DMS153 (cell line): ENCODE measurements at places on chromosomes 11 and 22.

- peak; percentile 34 for DNase-seq
These were observed 125.5 kb upstream of the NECTIN1 start for GRCh38 chr11:119854521-119854920.

GRCh38 chr11:133997554-133997953 is 40.8 kb upstream of the IGSF9B start:
- DNase-seq = no peak

DNA sequence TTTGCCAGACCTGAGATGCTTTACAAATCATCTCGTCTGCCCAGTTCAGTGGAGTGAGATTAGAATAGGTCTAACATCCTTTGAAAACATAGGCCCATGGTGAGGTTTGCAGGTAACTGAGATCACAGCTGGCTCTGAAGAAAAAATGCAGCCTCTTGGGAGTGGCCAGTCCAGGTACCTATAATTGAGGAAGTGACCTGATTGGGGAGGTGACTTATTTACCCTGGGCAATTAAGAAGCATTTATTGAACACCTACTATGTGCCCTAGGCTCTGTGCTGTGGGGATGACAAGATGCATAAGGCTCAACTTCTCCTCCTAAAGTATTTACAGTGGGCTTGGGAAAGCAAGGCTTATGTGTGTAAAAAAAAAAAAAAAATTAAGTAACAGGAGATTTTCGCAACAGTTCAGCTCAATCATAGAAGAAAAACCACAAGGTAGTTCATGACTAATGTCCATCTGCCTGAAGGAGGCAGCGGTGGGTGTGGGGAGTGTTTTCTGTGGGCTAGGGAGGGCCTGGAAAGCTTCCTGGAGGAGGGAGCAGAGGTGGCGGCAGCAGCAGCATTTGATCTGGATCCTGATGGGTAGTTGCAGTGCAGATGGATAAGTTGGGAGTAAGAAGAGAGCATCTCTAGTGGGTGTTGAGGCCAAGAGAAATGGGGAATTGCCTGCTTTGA is 16.1 kb downstream of the MICAL2 start:
- no peak for DNase-seq

DNA sequence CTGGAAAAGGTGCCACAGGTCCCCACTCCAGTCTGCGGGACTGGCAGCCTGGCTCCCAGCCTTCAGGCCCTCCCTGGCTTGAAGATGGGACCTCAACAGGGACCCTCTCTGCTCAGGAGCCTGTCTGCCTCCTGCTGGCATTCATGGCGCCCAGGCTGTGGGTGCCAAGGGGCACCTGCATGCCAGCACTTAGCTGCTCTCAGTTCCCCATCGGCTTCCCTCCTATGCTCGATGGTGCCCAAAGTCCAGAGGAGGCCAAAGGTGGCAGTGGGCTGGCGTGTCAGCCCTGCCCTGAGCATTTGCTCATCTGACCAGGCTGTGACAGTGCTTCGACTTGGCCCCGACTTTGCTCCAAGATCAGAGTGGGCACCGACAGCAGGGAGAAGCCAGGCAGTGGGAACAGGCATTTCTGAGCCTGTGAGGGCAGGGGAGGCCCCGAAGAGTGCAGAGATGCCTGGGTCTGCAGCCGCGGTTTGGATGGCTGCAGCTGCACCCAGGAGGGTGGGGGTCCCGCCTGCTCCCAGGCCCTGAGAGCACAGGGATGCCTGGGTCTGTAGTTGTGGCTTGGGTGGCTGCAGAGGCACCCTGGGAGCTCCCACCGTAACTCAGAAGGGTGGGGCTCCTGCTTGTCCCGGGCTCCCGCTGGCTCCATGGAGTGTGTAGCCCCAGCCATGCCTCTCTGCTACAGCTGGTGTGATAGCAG is 463.6 kb downstream of the TBC1D22A start:
- DNase-seq = no peak

DNA sequence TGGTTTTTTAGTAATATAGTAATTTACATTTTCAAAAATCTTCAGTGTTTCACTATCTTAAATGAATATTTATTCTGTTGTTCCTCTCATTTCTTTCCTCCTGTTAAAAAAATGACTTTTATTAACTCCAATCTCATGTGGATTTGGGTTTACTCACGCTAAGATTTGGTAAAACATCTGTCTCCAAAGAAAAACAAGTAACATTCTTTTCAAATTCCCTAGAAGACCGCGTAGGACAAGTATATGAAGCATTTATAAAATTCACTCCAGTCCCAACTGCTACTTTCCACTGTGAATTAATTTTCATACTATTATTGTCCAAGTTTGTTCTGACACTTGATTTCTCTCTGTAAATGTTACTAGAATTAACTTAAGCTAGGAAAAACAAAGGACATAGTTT is 26.2 kb downstream of the SBF2 start:
- DNase-seq = no peak

DNA sequence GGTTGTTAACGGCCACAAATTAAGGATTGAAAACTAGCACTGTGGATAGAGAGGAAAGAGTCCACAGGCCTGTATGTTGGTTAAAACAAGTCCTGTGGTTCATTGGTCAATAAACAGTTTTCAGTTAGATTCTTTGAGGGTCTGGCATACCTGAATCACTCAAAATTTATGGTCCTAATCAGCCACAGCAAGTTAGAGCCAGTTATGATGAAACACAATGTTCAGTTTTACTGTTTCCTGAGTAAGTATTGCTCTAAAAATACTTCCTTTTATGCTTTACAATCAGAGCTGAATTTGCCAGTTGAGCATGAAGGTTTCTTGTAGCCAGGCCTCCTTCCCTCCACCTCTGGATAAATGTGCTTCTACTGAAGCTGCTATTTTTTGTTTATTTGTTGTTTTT is 12.9 kb upstream of the CAT start:
- DNase-seq = no peak
